ENCODE measurements at places on chromosomes 4 and X.

- H3K27me3 ChIP-seq, result no peaks in the 10 kb centered on the region
- no peaks in the 10 kb centered on the region for H3K36me3 ChIP-seq
- no peak for DNase-seq
- H3K27ac ChIP-seq, result no peak overlapping the region
These were observed 38.6 kb upstream of the TMEM131L start for GRCh38 chr4:153427363-153428071.

DNA sequence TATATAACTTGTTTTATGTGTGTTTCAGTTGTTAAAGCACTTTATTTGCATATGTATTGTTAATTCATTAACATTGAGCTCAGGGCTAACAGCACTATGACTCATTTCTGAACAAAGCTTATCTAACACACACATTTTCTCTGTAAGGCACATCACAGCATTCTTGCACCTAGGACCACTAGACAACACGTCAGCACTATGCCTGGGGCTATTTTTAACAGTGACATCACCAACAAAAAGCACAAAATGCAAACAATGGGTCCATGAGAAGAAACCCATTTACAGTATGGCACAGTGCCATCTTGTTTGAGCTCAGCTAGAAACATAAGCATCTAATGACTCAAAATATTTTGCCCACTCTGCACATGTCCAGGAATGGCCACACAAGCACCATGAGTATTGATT, 124.4 kb downstream of the RELL1 start:
- H3K4me1 ChIP-seq, result no peaks in the 10 kb centered on the region
- H3K27me3 ChIP-seq, result no peaks in the 10 kb centered on the region
- no peak for DNase-seq
- no peak overlapping the region for H3K27ac ChIP-seq
- no peak overlapping the region for H3K4me3 ChIP-seq

- H3K27me3 ChIP-seq, result no peaks in the 10 kb centered on the region
- no peaks in the 10 kb centered on the region for H3K4me1 ChIP-seq
- H3K4me3 ChIP-seq, result no peak overlapping the region
These were observed 10.5 kb upstream of the TLR3 start for GRCh38 chr4:186058253-186058979.

DNA sequence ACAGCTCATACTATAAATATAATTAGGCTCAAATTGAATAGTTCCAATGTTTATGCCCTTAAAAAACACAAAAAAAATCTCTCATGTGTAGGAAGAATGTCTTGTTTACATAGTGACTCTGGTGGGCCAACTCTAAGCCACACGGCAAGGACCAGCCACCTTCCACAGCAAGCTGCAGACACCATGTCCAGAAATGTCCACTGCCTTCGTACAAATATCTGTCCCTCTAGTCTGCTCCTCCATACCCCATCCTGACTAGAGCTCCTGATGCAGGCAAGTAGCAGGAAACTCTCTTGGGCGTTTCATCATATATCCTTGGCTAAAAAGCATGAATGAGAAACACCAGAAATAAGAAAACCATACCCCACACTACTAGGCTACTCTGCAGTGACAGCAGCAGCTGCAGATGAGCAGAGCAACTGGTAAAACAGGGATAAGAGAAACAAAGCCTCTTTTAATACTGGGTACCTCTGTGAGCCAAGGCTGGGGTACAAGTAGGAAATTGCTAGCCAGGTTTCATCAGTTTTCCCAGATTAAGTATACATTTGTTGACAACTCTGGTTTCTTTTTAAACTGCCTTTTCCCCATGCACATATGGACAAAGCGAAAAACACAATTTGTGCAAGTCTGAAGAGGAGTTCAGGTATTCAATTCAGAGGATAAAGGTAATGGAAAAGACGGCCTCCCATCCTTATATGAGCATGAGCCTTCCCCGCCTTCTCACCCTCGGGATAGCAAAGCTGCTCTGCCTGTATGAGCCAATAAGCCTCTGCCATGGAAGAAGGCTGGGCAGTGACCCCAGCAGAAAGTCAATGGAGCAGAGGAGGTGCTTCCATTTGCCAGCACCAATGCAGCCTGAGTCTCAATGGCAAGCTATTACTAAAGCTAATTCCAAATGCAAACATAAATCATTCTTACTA, 245.4 kb downstream of the DCLK2 start:
- H3K27ac ChIP-seq, result no peak overlapping the region
- peak; percentile 18 for DNase-seq
- no peak overlapping the region for H3K4me3 ChIP-seq
- peaks cover 6% of the 10 kb centered on the region for H3K4me1 ChIP-seq
- H3K36me3 ChIP-seq, result no peaks in the 10 kb centered on the region

- no peak for DNase-seq
- H3K27me3 ChIP-seq, result no peaks in the 10 kb centered on the region
- no peak overlapping the region for H3K4me3 ChIP-seq
These were observed 8.4 kb upstream of the SORBS2 start for GRCh38 chr4:185820146-185821028.

- H3K4me1 ChIP-seq, result no peaks in the 10 kb centered on the region
- H3K27ac ChIP-seq, result no peak overlapping the region
- no peaks in the 10 kb centered on the region for H3K27me3 ChIP-seq
- no peak for DNase-seq
- no peaks in the 10 kb centered on the region for H3K36me3 ChIP-seq
These were observed 26.0 kb downstream of the ARL13A start for GRCh38 chrX:100995469-100995868.

Data from mesendoderm (in vitro differentiated cells).